ENCODE measurements at places on chromosomes 7 and 10. TPM values are rescaled to one million over a fixed set of nuclear protein-coding genes. Genes with fewer than 3 reads are reported as not detected.

GRCh38 chr7:92158660-92159575 lies 20.0 kb downstream of the LRRD1 start:
- H3K27ac ChIP-seq: peak overlapping the region; percentile 18
- H3K4me1 ChIP-seq: peaks cover 2% of the 10 kb centered on the region
- no peak overlapping the region for H3K4me3 ChIP-seq
- peak; percentile 96 for DNase-seq
- H3K36me3 ChIP-seq: no peaks in the 10 kb centered on the region

DNA sequence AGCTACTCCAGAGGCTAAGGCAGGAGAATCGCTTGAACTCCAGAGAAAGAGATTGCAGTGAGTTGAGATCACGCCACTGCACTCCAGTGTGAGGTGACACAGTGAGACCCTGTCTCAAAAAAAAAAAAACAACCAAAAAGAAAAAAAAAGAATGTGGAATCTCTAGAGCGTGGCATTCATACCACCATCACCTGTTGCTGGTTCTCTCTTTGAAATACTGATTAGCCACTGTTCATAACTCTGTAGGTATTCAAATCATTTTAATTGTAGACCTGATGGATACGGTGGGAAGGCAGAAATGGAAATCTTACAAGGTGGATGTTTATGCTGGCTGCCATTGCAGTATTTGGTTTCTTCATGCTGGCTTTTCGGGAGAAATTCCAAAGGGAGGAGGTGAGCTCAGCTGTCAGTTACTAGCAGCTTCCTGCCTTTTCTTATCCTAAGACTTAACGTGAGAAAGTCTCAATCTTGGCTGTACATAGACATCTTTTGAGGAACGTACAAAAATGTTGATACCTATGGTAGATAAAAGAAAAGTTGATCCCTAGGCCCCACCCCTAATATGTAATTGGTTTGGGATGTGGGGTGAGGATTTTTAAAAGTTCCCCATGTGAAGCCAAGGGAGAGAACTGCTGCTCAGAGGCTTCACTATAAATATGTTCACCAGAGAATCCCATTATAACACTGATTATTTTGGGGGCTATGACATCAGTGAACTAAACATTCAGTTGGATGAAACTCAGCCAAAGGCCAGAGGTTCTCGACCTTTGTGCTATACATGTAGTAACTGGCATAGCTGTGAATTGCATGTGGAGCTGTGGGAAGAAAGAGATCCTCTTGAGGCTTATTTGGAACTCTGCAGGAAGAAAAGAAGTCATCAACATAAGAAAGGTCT lies 26.9 kb upstream of the MKLN1 start:
- H3K4me1 ChIP-seq: no peaks in the 10 kb centered on the region
- H3K27me3 ChIP-seq: no peaks in the 10 kb centered on the region
- no peak overlapping the region for H3K27ac ChIP-seq
- H3K36me3 ChIP-seq: no peaks in the 10 kb centered on the region

Gene TAS2R5
- 1.0 TPM for total RNA-seq

Gene SEC61G
- 143 TPM for total RNA-seq

DNA sequence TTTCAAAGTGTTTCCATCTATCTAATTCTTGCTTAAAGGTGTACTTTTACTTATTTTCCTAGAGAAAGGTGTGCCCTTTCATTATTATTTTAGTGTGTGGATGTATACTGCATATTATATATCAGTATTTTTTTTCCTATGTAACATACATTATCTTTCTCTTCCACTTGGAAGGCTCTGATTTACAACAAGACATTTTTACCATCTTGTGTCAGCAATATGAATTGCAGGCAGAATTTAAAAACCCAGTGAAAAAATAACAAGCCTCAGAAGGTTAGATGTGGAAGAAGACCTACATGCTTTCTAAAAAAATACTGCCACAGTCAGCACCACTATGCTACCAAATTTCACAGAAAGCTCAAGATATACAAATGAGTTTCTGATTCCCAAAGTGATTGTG lies 327.7 kb upstream of the STEAP1 start:
- no peaks in the 10 kb centered on the region for H3K4me1 ChIP-seq
- no peak for DNase-seq
- H3K36me3 ChIP-seq: no peaks in the 10 kb centered on the region
- no peak overlapping the region for H3K4me3 ChIP-seq
- no peaks in the 10 kb centered on the region for H3K27me3 ChIP-seq
- H3K27ac ChIP-seq: no peak overlapping the region

GRCh38 chr10:65793738-65794425 lies 1132.0 kb upstream of the LRRTM3 start:
- H3K4me1 ChIP-seq: no peaks in the 10 kb centered on the region
- no peaks in the 10 kb centered on the region for H3K36me3 ChIP-seq
- no peak overlapping the region for H3K27ac ChIP-seq

GRCh38 chr7:107538001-107538400 lies 25.7 kb downstream of the COG5 start:
- H3K27ac ChIP-seq: no peak overlapping the region
- DNase-seq: no peak
- no peak overlapping the region for H3K4me3 ChIP-seq
- no peaks in the 10 kb centered on the region for H3K4me1 ChIP-seq

DNA sequence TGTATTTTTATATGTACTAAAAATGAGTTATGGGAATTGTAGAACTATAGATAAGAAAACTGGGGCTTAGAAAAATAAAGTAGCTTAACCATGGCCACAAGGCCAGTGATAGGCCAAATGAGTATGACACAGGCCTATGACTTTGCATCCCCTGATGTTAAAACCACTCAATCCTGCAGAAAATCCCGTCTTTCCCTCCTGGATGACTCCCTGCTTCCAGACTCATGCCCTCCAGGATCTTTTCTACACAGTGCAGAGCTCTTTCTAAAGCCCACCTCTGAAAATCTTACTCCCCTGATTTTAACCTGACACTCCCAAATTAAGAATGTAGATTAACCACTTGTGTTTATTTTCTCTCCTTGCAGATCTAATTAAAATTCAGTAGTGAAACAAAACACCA lies 489.2 kb upstream of the LRRN3 start:
- no peak overlapping the region for H3K4me3 ChIP-seq
- no peaks in the 10 kb centered on the region for H3K27me3 ChIP-seq
- H3K36me3 ChIP-seq: no peaks in the 10 kb centered on the region
- H3K4me1 ChIP-seq: no peaks in the 10 kb centered on the region

DNA sequence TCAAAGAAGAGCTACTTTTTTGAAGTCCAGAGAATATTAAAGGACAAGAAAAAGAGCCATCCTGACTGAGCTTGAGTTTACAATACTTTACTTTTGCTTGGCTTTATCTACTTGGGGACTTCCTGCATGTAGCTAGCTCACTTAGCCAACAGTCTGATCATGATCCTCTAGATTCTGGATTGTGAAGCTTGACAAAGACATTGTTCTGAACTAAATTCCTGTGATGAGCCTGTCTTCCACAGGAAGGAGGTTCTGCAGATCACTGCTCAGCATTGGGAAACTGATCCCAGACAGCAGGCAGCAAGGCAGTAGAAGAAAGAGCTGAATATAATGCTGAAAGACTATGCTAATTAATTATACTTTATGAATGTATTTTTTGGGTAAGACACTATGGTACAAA lies 296.4 kb downstream of the DGKB start:
- no peaks in the 10 kb centered on the region for H3K4me1 ChIP-seq
- H3K27me3 ChIP-seq: no peaks in the 10 kb centered on the region
- no peak overlapping the region for H3K4me3 ChIP-seq
- H3K27ac ChIP-seq: no peak overlapping the region

- no peak overlapping the region for H3K27ac ChIP-seq
- H3K27me3 ChIP-seq: peaks cover 3% of the 10 kb centered on the region
- no peak for DNase-seq
- no peaks in the 10 kb centered on the region for H3K36me3 ChIP-seq
- H3K4me3 ChIP-seq: no peak overlapping the region
- H3K4me1 ChIP-seq: no peaks in the 10 kb centered on the region
Observed at GRCh38 chr10:62719061-62719460, 85.5 kb upstream of the ADO start.

DNA sequence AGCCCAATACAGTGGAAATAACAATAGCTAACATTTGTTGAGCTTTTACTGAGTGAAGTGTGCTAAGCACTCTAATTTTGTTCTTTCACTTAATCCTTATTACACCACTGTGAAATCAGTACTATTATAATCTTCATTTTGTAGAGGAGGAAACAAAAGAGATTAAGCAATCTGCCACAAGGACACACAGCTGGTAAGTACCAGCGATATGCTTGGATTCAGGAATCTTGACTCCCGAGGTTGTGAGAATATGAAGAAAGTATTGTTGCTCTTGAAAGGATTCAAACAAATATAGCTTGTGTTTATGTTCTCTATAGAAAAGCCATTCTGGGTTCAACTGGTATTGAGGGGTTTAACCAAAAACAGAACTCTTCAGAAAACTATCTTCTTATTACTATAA lies 93.7 kb upstream of the HECTD2 start:
- H3K4me1 ChIP-seq: peaks cover 2% of the 10 kb centered on the region
- H3K27ac ChIP-seq: no peak overlapping the region
- peak; percentile 54 for DNase-seq
- H3K4me3 ChIP-seq: no peak overlapping the region
- H3K27me3 ChIP-seq: no peaks in the 10 kb centered on the region

DNA sequence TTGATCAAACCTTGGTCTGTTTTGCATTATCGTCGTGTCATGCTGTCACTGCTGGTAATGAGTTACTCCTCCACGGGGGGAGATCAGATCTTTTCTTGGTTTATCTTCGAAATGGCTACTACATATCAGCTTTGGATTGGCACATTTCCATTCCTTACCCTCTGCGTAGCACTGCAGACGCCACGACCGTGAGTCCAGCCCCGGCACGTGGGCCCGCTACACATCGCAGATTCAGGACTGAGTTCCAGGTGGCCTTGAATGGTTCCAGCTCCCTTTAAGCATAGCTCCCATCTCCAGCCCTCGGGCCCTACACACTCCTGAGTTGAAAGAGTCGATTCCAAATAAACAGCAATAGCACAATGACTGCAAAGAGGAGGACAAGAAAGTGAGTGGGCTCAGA lies 238.6 kb upstream of the PFKP start:
- H3K27me3 ChIP-seq: no peaks in the 10 kb centered on the region
- H3K4me1 ChIP-seq: no peaks in the 10 kb centered on the region
- DNase-seq: no peak
- H3K4me3 ChIP-seq: no peak overlapping the region
- H3K36me3 ChIP-seq: no peaks in the 10 kb centered on the region

Gene SPDYE16
- 0.17 TPM for total RNA-seq

Gene MOGAT3
- not detected for total RNA-seq

Gene CABCOCO1
- total RNA-seq: 0.26 TPM

DNA sequence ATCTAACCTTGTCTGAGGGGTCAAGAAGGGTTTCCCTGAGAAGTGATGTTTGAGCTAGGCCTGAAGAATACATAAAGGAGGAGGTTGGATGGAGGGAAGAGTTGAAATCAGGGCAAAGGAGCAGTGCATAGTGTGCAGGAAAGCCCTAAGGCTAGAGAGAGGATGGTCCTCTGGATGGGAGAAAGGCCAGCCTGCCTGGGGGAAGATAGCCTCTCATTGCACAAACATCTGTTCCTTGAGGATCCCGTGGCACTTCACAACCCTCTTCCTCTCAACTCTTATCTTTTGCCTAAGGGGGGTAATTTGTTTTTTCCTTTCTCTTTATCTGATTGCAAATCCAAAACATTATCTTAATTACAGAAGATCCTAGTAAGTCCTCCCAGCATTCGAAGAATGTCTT lies 35.7 kb downstream of the STAMBPL1 start:
- no peak overlapping the region for H3K4me3 ChIP-seq
- H3K36me3 ChIP-seq: peaks cover 8% of the 10 kb centered on the region
- no peak for DNase-seq
- no peaks in the 10 kb centered on the region for H3K27me3 ChIP-seq
- peaks cover 12% of the 10 kb centered on the region for H3K4me1 ChIP-seq

DNA sequence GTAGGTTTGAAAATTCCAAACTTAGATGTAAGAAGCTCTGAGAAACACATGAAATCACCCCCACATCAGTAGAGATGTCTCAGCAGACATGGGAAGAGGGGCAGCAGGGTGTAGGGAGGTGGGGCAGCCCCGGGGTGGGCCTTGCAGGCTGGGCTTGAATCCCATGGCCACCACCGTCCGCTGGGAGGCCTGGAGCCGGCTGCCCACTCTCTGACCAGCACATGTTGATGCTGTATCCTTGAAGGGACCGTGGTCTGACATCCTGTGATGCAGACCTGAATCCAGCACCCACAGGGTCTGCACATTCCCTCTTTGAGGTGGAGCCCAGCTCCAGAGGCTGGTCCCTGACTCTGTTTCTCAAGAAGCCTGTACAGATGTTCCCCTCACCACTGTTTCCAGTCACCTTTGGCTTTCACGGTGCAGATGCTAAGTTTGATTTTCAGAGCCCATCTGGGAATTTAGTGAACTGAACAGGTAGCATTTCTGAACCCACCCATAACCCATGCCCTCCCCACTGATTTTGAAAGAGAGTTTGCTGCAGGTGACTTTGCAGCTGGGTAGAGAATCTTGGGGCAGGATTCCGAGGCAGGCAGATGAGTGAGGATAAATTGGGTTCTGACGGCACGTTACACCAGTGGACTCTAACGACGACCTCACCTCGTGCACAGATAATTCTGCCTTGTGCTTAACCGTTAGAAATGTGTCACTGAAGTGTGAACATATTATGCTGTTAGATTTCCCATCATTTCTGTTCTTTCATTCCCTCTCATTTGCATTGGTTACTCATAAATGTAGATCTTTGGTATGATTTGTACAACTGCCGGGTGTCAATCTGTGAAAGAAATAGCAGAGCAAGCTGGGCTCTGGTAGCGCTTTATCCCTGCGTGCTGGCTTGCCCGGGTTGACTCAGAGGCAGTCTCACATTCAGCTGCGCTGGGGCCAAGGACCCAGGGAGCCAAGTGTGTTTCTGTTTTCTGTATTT lies 45.7 kb downstream of the IKZF1 start:
- H3K27me3 ChIP-seq: no peaks in the 10 kb centered on the region
- no peak overlapping the region for H3K27ac ChIP-seq
- no peaks in the 10 kb centered on the region for H3K4me1 ChIP-seq
- DNase-seq: no peak
- H3K36me3 ChIP-seq: no peaks in the 10 kb centered on the region
- no peak overlapping the region for H3K4me3 ChIP-seq
